ENCODE measurements at places on chromosomes 7 and 10. TPM values are rescaled to one million over a fixed set of nuclear protein-coding genes. Genes with fewer than 3 reads are reported as not detected.

- no peak for DNase-seq
Measured at GRCh38 chr7:20945451-20945850, 158.8 kb upstream of the SP8 start.

DNA sequence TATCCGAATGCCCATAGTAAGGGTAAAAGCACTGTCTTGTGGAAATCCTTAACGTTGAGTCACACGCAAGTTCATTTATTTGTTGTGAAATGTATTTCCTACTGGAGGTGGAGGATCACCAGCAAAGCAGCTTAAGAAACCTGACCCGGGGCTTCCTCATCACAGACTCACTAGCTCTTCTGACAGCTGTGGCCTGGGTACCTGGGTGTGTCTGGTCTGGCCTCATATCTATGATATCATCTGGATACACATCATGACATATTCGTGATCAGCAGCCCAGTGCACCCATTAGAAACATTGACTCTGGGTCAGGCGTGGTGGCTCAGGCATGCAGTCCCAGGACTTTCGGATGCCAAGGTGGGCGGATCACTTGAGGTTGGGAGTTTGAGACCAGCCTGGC is 8.8 kb downstream of the DRGX start:
- DNase-seq: peak; percentile 1

GRCh38 chr10:59099481-59099880 is 77.0 kb upstream of the PHYHIPL start:
- DNase-seq: no peak

- DNase-seq: no peak
Measured at GRCh38 chr7:113339661-113340060, 221.3 kb upstream of the SMIM30 start.

- DNase-seq: no peak
Measured at GRCh38 chr10:122152544-122152943, 118.6 kb upstream of the BTBD16 start.

DNA sequence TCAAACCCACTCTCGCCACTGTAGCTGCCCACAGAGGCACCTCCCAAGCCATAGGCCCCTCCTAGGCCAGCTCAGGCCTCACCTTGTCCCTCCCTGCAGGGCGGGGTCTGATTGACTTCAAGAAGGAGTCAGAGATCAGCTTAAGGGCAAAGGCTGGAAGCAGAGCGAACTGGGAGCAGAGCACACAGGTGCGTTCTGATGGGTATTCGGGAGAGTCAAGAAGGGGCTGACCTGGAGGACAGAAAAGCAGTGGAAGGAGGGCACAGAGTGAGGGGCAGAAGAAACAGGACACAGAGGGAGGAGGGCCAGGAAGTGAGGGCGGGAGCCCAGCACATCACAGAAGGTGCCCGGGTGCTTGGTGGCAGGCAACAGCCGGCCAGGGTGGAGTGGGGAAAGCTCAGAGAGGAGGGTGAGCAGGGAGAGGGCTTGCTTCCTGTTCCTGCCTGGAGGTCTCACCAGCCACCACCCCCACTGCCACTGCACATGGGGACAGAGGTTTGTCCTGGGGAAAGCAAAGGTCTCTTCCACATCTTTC is at the start of gene AOC1:
Gene AOC1 (plus strand): TSS at position 147 of the 535 bp plus-strand sequence. CDS start 3,954 bp downstream, outside the sequence.
- DNase-seq: no peak

GRCh38 chr10:131049016-131049415 is 262.5 kb downstream of the TCERG1L start:
- no peak for DNase-seq

- DNase-seq: peak; percentile 29
Measured at GRCh38 chr7:149719050-149719899, 54.1 kb downstream of the ZNF467 start.

- no peak for DNase-seq
Measured at GRCh38 chr10:133401500-133401899, 7.5 kb downstream of the MTG1 start.

DNA sequence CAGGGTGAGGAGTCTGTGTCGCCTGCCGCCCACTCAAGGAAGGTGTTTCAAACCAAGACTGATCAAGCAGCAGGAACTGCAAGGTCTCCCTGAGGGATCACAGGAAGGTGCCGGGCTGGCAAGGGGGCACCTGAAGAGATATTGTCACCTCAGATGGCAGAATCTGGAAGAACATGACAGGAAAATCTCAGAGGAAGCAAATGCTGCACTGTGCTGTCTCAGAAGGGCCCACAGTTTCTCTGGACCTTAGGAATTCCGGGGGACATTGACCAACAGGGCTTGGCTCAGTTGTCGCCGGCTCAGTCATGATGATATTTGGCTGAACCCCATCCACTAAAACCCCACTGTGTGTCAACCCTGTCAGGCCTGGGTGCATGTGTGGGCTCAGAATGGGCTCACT is 31.9 kb upstream of the GPR26 start:
- no peak for DNase-seq

DNA sequence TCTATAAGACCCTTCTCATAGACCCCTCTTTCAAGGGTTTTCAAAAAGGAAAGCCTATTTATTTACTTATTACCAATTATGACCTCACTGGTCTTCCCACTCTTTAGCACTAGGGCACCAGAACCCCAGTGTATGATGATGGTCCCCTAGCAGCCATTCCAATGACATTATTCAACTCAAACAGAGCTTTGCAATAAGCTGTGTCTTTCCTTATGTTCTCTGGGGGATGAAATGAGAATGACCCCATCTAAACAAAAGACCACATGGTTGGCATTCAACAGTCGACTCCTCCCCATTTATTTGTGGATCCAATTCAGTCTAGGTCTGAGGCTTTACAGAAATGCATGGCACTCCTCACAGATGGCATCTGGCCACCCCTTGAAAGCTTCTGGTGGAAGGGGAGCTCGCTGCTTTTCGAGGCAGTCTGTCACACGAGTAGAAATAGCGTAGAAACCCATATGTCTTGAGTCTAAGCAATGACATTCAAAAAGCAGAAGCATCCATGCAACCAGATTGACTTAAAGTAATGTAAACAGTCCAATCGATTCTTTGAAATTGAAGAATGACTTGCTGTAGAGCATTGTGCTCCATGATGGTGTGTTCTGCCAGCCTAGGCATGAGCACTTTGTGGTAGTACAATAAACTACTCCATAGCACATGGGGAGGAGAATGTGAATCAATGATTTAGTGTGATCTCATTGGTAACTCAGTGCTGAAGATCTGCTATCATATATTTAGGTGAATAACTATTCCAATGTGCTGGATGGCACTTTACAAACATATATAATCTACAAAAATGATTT is 29.8 kb downstream of the NRP1 start:
- no peak for DNase-seq

DNA sequence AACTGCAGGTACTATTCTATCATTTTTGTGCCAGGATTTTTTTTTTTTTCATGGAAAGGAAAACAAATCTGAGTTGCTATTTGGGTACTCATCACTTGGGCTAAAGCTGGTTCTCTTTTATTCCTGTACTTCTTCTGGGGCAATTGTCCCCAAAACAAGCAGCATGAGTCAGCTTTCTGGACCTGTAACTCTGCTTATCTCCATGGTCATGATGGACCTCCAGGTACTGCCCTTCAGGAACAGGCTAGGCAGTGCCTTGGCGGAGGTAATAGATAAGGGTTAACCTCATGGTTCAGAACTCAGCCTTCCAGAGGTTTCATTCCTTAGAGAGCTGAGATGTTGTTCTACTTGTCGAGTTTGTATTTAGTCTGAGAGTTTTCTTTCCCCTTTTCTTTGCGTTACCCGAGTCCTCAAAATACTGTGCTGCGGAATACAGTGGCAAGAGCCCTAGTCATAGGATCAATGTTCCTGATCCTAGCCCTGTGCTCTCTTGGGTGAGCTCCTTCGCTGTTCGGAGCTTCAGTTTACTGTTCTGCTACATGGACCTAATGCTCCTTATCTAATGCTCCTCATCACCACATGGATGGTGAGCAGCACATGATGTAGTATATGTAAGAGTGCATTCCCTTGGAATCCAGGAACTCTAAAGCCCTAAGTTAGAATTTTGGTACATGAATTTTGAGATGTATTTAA is 74.6 kb downstream of the LRGUK start:
- DNase-seq: no peak

DNA sequence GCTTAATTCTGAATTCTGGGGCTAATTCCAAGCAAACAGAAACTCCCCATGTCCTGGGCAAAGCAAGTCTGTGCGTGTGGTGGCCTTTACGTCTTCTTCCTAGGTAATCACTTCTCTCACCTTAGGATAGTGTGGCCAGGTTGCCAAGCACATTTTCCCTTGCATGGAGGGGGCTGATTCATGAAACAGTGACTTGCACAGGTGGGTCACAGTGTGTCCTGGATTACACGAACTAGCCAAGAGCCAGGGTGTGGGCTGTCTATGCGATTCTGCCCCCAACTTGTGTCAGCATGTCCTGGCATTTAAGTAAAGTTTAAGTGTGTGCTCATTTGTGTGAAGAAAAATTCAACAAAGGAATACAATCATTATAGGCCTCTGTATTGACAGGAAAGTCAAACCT is 18.5 kb upstream of the SEM1 start:
- no peak for DNase-seq

- DNase-seq: no peak
Measured at GRCh38 chr7:47685712-47686376, 103.9 kb upstream of the TNS3 start.

DNA sequence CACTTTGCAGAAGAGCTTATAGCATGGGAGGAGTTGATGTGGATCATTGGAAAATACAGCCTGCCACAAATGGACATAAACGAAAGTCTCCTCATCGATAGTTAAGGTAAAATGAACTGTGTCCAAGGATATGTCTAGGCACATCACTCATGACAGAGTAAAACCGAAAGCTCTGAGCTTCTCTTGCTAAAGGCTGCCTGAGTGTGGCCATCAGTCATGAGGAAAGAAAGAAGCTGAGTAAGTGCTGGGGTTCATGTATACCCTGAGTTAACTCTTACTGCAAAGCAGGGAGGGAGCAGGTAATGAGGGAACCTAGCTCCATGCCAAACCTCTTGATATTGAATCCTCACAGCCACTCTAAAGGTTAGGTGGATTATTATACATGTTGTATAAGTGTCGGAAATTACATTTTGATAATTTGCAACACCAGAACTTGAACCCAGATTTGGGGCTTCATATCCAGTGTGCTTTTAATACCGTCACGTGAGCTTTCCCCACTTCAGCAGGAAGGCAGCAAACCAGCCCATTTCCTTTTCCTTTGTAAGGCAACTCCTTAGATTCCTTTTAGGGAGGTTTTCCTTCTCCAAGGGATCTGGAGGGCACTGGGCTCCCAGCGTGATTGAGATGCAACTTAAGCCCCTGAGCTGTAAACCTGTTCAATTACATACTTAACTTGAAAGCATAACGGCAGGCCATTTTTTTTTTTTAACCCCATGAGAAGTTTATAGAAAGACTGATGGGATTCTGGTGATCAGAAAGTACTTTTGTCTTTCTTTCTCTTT is 215.0 kb downstream of the PHF14 start:
- DNase-seq: no peak

- DNase-seq: no peak
Measured at GRCh38 chr10:70320751-70321150, 36.9 kb upstream of the NPFFR1 start.

DNA sequence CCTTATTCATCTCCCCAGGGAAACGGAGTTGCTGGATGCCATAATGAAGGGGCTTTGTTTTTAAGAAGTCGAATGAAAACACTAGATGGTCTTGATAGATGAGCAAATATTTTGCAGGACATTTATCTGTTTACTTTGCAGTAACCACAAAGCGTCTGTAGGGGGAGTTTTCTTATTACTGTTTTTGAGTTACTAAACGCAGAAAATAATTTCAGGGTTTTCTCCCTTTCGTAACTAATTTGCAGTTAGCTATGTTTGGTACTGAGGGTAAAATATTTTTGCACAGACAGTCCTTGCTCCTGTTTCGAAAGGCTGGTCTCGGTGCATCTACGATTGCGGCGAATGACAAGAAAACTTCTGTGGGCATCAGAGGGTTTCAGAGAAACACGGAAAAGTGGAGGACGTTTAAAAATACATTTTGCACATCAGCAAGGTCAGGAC is 505.6 kb upstream of the MKI67 start:
- DNase-seq: no peak

DNA sequence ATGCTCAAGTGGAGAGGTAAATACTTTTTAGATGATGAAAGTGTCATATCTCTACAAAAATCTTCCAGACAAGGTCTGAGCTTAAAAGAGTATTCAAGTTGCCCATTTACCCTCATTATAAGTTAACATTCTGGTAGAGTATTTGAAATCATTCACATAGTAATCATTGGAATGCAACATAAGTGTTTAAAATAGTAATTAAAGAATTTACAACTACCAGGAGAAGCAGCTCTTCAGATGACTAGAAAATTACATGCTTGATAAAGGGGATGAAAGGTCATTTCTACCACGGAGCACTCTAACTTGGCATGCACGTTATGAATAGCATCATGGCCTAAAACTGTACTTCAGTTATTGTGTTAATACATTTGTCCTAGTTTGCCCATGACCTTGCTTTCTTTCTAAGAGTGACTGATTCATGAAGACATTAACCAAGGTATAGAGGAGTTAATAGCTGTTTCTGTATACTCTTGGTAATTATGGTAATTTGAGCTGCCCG is 120.0 kb downstream of the SEMA3E start:
- DNase-seq: no peak

Gene SOSTDC1
- total RNA-seq: not detected

Gene MSANTD7
- total RNA-seq: 13.4 TPM

Gene PSMA2
- 91.8 TPM for total RNA-seq

Gene H2BK1
- total RNA-seq: not detected

Gene NRBF2
- 28.7 TPM for total RNA-seq

Gene ZNF212
- total RNA-seq: 8.7 TPM

Gene CLDN12
- total RNA-seq: 62.7 TPM

Gene STMP1
- total RNA-seq: 20.2 TPM

Gene RSPH10B2
- total RNA-seq: 0.96 TPM

Gene GTF2IRD1
- total RNA-seq: 36.8 TPM

Measured in kidney epithelial cell (primary cell).